ELF-1 (cell line): ENCODE measurements at places on chromosomes 2 and 18.

GRCh38 chr2:240435457-240435947 is at the start of gene GPC1:
Gene GPC1 (plus strand): TSS chr2:240435663. CDS start chr2:240435919, 256 bp downstream.
- DNase-seq, result no peak

DNA sequence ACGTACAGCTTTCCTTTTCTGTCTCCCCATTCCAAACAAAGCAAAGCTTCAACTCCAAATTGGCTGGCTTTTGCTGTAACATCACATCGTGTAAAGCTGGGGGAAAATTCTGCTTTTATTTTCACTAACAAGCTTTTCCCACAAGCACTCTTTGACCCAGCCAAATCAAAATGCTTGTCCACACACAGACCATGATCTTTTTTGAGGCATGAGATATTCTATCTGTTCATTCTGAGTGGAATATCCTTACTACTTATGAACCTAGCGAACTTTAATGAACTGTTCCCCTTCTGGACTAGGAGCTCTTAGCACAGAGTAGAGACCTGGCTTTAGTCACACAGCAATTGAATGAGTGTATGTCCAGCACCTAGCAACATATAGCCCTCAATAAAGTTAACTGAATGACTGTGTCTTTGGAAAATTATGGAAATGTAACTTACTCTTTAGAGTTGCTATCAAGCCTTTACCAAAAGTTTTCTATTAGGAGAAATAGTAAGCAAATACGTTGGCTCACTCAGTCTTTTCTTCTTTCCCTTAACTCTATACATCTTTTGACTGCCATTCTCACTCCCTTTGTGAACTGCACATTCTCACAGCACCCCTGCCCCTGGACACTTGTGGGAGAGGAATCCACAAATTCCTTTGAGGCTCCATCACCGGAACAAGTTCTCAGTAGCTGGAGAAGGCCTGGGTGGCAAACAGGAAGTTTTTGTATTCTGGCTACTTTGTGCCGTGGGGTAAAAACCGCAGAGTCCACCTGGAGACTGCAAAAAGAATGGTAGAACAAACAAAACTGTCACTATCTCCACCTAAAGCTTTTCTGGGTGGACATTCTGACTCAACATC is 1.3 kb upstream of the UBE2E3 start:
- DNase-seq, result peak; percentile 41

DNA sequence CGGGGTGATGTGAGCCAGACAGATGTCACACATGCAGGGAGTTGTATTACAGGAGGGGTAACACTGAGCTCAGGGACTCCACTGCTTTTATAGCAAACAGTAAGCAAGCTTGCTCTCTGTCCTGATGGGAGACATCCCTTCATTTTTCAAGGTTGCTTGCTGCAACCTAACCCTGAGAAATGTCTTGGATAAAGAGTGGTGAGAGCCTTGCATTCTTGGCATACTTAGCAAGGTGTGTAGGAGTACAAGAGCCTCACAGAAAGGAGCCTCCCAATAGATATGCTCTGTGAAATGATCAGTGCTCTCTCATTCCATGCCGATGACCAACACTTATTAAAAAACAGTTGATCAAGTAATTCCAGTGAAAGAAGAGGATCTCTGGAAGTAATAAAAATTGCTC is 8.1 kb downstream of the PFN4 start:
- no peak for DNase-seq

- DNase-seq, result no peak
Measured at GRCh38 chr2:127674241-127675209, 805 bp downstream of the LIMS2 start.

DNA sequence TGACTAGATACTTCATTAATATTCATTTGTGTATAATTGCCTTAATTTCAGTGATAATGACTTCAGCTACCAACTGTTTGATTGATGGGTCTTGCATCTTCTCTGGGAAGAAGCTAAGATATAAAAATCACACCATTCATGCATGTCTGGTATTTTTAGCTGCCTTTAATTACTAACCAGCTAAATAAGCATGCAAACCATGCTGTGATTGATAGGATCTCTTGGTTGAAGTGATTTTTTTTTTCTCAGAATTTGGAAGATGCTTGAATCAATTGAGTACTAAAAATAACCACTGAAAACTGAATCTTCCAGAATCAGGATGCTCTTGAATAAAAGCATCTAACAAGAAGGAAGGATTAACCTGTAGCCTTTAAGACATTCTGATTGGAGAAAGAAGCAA is 668.8 kb downstream of the TDRD15 start:
- no peak for DNase-seq

DNA sequence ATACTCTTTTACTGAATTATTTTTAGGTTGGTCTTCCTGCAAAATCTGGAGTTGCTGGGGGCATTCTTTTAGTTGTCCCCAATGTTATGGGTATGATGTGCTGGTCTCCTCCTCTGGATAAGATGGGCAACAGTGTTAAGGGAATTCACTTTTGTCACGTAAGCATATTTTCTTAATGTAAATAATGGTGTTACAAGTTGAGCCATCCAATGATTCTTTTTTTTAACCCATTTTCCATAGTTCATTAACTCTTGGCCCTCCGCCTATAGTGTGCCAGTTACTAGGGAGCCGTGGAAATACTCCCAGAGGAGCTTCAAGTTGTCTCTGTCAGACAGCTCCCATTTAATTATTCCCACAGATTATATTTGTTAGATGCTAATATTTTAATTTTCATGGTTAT is 49.8 kb downstream of the GLS start:
- no peak for DNase-seq

GRCh38 chr18:650428-650858 is 7.0 kb upstream of the TYMS start:
- DNase-seq, result no peak

DNA sequence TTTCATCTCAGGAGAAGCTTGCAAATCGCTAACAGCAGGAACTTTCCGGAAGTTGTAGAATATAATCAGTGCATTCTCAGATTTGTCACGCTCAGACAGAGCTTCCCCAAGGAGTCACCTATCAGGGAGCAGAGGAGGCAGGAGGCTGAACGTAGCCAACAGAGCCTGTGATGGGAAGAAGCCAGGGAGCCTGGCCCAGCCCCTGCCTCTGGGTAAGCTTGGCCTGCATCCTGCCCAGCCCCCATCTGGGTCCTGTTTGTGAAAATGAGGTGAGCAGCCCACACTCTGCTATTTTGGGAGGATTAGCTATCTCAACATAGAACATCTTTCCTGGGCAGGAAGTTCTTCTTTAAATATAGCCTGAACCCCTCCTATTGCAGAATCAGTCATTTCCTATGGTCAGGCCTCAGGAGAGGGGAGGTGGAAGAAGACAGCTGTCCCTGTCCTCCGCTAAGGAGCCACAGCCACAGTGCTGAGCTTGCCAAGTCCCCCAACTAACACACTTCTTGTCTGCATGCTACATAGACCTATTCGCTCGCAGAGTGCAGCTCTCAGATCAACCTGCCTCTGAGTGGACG is 19.2 kb upstream of the PKDCC start:
- DNase-seq, result no peak

GRCh38 chr2:124534028-124534427 is 508.9 kb downstream of the CNTNAP5 start:
- no peak for DNase-seq

DNA sequence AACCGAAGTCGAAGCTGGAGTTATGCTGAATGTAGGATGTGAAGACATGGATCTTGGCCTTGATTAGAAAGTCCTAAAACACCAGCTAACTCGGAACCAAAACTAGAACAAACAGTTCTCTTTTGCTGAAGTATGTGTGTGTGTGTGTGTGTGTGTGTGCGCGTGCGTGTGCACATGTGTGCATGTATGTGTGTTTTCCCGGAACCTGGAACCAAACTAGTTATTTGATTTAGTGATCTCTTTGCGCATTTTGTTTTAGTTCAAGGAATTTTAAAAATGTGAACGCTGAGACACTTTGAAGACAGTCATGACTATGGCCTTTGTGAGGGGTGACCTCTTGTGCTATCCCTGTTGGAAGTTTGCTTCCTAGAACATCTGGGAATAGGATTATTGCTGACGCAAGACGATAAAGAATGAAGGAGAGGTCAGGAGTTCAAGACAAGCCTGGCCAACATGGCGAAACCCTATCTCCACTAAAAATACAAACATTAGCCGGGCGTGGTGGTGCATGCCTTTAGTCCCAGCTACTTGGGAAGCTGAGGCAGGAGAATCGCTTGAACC is 23.8 kb downstream of the FHL2 start:
- no peak for DNase-seq

- DNase-seq, result no peak
Measured at GRCh38 chr2:37367984-37368383, 23.6 kb downstream of the QPCT start.
